Foreskin keratinocyte (primary cell): ENCODE measurements at places on chromosomes 3 and 15. TPM values are rescaled to one million over a fixed set of nuclear protein-coding genes. Genes with fewer than 3 reads are reported as not detected.

The CCDC13 gene
- 0.32 TPM in 1 of 2 replicates, not detected in the other for total RNA-seq

The OXSR1 gene
- total RNA-seq = 64.4 and 64.7 TPM in 2 replicates

The C3orf22 gene
- total RNA-seq = not detected in 2 replicates

The MUC13 gene
- total RNA-seq = not detected in 2 replicates

The CDCP1 gene
- 147 and 163 TPM in 2 replicates for total RNA-seq

The ADAMTS9 gene
- 0.07 and 0.21 TPM in 2 replicates for total RNA-seq

The PLA1A gene
- total RNA-seq = not detected in 2 replicates

The DISP2 gene
- total RNA-seq = 0.65 and 1.5 TPM in 2 replicates

The LRRC31 gene
- total RNA-seq = not detected in 2 replicates

The CDHR4 gene
- total RNA-seq = not detected in 2 replicates

The FURIN gene
- total RNA-seq = 62.7 and 78.9 TPM in 2 replicates

The TGM4 gene
- total RNA-seq = 1.3 TPM in 2 replicates

The GP9 gene
- total RNA-seq = not detected in 2 replicates

The ATP13A4 gene
- total RNA-seq = not detected in 2 replicates

The PARP14 gene
- 60.9 and 66.7 TPM in 2 replicates for total RNA-seq

The CCDC39 gene
- total RNA-seq = not detected in 2 replicates

The CLDN16 gene
- 0.04 TPM in 1 of 2 replicates, not detected in the other for total RNA-seq

The NECTIN3 gene
- total RNA-seq = 7.4 and 8.2 TPM in 2 replicates

The AP4E1 gene
- 12.8 and 13.1 TPM in 2 replicates for total RNA-seq

The NANOGP8 gene
- total RNA-seq = not detected in 2 replicates

The CKMT1A gene
- total RNA-seq = 28.7 and 86.0 TPM in 2 replicates

The REC114 gene
- total RNA-seq = not detected in 2 replicates

The CORO2B gene
- 0.46 and 0.68 TPM in 2 replicates for total RNA-seq

The CA12 gene
- 21.6 and 32.3 TPM in 2 replicates for total RNA-seq

The FGD5 gene
- total RNA-seq = not detected in 2 replicates

The SPSB4 gene
- not detected in 2 replicates for total RNA-seq

The PATL2 gene
- 0.21 and 0.37 TPM in 2 replicates for total RNA-seq

The RARRES1 gene
- total RNA-seq = not detected in 2 replicates

The ACKR2 gene
- total RNA-seq = 0.20 and 0.21 TPM in 2 replicates

The BOC gene
- total RNA-seq = 10.5 and 13.4 TPM in 2 replicates

The FETUB gene
- 0.07 TPM in 1 of 2 replicates, not detected in the other for total RNA-seq

The EFHB gene
- 0.24 TPM in 1 of 2 replicates, not detected in the other for total RNA-seq
